ENCODE measurements at places on chromosomes 12 and 14.
A peak's percentile ranks its signal among the peaks of the same experiment; 100 is the strongest.

- DNase-seq, result no peak
These were observed 118.4 kb downstream of the SUDS3 start for GRCh38 chr12:118494776-118495175.

DNA sequence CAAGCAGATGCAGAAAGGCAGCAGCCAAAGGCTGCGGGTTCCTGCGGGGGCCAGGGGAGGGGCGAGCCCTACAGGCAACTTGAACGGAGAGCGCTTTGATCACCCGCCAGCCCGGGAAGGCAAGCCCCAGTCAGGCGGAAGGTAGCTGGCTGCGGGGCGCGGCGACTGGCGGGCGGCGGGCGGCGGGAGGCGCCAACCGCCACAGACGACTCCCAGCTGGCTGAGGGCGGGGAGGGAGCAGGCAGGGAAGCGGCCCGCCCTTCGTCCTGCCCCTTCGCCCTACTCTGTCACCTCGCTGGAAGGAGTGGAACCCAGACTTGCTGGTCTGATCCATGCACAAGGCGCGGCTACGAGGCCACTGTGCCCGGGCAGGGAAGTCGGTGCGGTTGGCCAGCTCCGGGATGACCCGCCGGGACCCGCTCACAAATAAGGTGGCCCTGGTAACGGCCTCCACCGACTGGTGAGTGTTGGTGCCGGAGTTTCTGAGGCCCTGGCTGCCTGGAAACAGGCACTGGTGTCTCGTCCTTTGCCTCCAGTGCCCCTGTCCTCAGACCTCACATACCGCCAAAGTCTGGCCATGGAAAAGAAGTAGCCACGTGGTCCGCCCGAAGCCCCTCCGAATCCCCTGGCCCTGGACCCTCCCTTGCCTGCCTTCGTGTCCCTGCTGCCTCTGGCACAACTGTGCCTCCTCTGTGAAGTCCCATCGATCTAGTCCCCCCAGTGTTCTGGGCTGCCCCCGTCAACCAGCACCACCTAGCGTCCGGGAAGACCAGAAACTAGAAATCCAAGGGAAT lies 15.4 kb upstream of the CARMIL3 start:
- DNase-seq, result no peak

DNA sequence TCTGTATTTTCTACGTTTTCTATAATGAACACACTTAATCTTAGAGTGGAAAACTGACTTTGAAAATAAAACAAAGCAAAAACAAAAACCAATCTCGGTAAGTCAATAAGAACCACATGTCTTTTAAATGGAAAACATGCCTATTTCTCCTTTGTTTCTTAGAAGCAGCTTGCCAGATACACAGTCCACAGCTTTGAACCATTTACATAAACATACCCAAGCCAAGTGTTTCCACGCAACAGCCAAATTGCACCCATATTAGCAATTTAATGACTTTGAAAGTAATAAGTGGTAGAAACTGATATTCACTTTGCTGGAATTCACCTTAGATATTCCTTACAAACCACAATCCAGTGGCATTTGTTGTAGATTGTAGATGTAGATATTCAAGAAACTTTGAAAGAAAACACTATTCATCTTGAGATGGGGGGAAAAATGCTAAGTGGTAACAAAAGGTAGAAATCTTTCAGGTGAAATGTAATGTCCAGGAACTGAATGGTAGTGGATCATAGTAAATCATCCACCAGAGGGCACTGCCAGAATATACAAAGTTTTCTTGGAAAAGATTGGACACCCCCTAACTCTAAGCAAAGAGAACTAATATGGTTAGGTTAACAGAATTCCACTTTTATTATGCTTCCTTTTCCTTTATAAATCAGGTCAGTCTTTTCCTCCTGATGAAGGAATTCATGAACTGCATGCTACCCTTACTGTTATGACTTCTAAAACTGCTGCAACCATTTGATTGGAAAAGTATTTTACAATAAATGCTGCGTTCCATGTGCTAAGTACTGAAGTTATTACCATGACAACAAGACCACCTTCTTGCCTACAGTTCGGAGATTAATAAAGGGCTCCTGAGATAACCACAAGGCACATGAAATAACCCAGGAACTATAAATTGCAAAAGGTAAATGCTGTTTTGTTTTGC lies 69.8 kb downstream of the RERG start:
- no peak for DNase-seq

DNA sequence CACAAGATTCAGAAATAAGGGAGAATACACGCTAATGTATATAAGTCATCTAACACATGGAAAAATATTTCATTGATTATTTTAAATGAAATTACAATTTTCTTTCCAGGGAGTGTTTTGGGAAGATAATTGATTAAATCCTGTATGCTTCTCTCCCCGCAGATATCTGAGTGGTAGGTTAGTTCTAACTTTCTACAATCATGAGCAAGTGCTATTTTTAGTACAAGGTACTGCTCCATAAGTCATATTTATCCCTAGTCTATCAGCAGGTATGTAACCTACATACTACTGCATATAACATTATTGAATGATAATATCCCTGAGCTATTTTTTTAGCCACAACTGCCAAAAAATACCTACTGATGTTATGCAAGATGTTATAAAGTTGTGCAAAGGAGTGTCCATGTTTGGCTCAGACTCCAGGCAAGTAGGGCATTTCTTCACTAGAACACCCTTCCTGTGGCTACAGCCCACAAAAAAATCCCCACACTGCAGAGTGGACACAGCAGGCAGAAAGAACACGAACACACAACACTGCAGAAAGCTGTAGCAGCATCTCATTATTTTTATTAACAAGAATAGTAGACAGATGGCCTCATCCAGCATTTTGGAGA lies 87.0 kb downstream of the SEC23A start:
- no peak for DNase-seq

GRCh38 chr14:78448164-78449094 lies 278.3 kb downstream of the NRXN3 start:
- DNase-seq, result peak; percentile 26
